ENCODE measurements at places on chromosomes 13 and 19.

GRCh38 chr13:80444240-80445015 lies 103.5 kb upstream of the SPRY2 start:
- DNase-seq = no peak

GRCh38 chr13:83498481-83499190 lies 383.6 kb downstream of the SLITRK1 start:
- DNase-seq = no peak

DNA sequence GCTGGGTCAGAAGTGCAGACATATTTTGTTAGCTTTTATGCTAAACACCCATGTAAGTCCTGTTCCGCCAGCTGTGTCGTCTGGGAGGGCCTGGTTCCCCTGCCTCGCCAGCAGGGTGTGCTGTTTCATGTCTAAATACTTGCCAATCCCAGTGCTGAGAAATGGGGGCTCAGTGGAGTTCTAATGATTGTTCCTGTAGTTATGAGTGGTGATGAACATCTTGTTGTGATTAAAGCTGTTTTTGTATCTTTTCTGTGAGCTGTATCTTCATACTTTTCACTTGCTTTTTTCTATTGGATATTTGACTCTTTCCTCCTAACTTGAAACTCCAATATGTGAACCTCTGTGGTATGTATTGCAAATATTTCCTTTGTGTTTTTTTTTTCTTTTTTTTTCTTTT lies 32.7 kb downstream of the KDM4B start:
- DNase-seq = peak; percentile 48

- DNase-seq = no peak
These were observed 16.6 kb upstream of the LRP3 start for GRCh38 chr19:33177417-33177979.

GRCh38 chr13:106534639-106535551 lies 567 bp downstream of the EFNB2 start:
- DNase-seq = peak; percentile 27

GRCh38 chr19:23993440-23993839 lies 78.8 kb downstream of the ZNF726 start:
- no peak for DNase-seq

DNA sequence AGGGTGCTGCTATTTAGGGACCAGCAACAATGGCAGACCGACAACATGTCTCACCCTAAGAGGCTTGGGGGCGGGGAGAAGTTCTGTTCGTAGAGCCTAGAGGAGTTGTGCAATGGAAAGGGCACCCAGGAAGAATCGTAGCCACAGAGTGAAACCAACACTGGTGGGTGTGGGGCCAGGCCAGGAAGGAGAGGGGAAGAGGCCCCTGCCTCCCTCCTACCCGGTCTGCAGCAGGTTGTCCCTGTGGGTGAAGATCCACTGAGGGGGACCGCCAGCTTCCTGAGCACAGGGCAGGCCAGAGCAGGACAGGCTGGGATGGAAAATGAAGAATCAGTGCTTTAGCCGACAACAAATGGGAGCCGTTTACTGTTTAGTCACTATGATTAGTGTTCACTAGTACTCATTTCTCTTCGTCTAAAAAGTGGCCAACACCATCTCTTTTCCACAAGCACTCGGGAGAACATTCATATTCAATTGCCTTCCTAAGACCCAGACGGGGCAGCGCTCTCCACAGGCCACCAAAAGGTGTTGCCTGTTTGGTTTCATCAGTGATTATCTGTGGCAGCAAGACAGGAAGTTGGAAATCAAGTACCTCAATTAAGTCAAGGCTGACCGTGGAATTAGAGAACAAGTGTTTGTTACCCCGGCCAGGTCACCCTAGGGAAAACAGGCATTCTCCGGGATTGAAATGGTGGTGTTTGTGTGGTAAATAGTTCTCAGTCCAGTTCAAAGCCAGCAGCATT lies 1.1 kb upstream of the ATP11A start:
- peak; percentile 65 for DNase-seq

GRCh38 chr13:71876648-71877255 lies 9.7 kb upstream of the DACH1 start:
- no peak for DNase-seq

GRCh38 chr13:93248627-93249047 lies 22.0 kb downstream of the GPC6 start:
- DNase-seq = no peak

Measured in stimulated activated CD4-positive, alpha-beta T cell treated with anti-CD3 and anti-CD28 coated beads, Interleukin-2, amount 100 ng/mL, for 24 hours (primary cell).